Right atrium auricular region (tissue), 2 donors: ENCODE measurements at places on chromosomes 2 and 18. TPM values are rescaled to one million over a fixed set of nuclear protein-coding genes. Genes with fewer than 3 reads are reported as not detected.

PAX8 gene
- total RNA-seq: 1.2 TPM

TEKT4 gene
- not detected for total RNA-seq

ALK gene
- total RNA-seq: 0.16 TPM

CYP27C1 gene
- total RNA-seq: 0.24 TPM
